ENCODE measurements at places on chromosomes 3 and 15. TPM values are rescaled to one million over a fixed set of nuclear protein-coding genes. Genes with fewer than 3 reads are reported as not detected.
A peak's percentile ranks its signal among the peaks of the same experiment; 100 is the strongest.

GRCh38 chr15:24075420-24076089 is 388.4 kb upstream of the NDN start:
- no peaks in the 10 kb centered on the region for H3K27me3 ChIP-seq
- no peaks in the 10 kb centered on the region for H3K4me1 ChIP-seq
- H3K27ac ChIP-seq = no peak overlapping the region
- H3K4me3 ChIP-seq = no peak overlapping the region
- DNase-seq = no peak

DNA sequence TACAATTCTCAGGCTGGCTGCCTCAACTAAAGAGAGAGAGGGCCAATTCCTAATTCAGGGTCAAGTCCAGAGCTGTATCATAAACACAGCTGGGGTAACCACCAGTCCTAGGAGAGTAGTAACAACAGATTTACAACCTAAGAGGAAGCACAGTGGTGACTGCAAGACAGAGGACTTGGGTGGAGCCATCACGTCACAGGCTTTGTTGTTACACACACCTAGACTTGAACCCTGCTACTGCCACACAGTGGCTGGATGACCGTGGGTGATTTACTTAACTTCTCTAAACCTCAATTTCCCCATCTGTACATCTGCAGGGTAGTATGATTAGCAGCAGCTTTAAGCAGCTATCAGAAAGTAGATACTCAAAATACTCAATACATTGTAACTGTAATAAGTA is 78.6 kb downstream of the MYLK start:
- no peak for DNase-seq
- H3K4me1 ChIP-seq = no peaks in the 10 kb centered on the region
- no peak overlapping the region for H3K27ac ChIP-seq
- no peaks in the 10 kb centered on the region for H3K36me3 ChIP-seq
- no peaks in the 10 kb centered on the region for H3K27me3 ChIP-seq

DNA sequence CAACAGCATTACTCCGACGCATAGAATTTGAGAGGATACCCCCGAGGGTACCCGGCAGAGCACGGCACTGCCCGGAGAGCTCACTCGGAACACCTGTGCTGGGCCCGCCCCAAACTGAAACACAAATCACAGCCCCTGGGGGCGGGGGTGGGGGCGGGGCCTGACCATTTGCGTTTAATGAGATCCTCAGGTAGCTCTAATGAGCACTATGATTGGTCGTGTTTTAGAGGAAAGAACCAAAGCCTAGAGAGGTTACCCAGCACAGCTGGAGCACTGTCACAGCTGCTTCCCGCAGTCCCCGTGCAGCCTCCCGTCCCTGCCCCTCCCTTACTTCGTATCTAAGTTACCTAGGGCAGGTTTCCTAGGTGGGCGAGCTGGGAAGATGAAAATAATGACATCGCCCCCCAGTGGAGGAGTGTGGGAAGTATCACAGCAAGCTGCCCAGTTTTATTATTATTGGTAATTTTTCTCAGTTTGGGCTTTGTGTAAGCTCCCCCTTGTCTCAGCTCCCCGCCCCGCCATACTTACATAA is 187.1 kb downstream of the PDE8A start:
- no peaks in the 10 kb centered on the region for H3K36me3 ChIP-seq
- peaks cover 6% of the 10 kb centered on the region for H3K4me1 ChIP-seq
- peak overlapping the region; percentile 27 for H3K4me3 ChIP-seq
- no peak overlapping the region for H3K27ac ChIP-seq
- peak; percentile 63 for DNase-seq
- peaks cover 17% of the 10 kb centered on the region for H3K27me3 ChIP-seq

- H3K27me3 ChIP-seq = no peaks in the 10 kb centered on the region
- H3K36me3 ChIP-seq = no peaks in the 10 kb centered on the region
- H3K27ac ChIP-seq = no peak overlapping the region
- no peak overlapping the region for H3K4me3 ChIP-seq
Measured at GRCh38 chr15:67782691-67782991, 42.7 kb upstream of the SKOR1 start.

- H3K27me3 ChIP-seq = no peaks in the 10 kb centered on the region
- H3K4me1 ChIP-seq = no peaks in the 10 kb centered on the region
- H3K27ac ChIP-seq = no peak overlapping the region
- no peak overlapping the region for H3K4me3 ChIP-seq
Measured at GRCh38 chr15:37014137-37014536, 86.2 kb downstream of the MEIS2 start.

DNA sequence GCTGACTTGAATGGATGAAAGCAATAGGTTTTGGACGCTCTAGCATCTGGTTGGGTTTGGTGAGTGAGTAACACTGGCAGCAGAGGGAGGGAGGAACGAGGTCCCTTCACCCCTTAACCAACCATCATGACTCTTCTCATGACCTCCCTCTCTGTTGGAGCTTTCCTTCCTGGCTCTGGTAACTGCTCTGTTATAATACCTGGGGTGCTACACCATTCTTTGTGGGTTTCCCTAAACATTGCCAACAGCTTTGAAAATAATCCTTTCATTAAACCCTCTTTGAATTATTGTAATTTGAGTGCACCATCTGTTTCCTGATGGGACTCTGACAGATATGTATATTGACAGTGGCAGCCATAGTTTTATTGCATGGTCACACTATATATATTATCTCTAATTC is 146.2 kb upstream of the PTPRG start:
- DNase-seq = no peak
- no peaks in the 10 kb centered on the region for H3K27me3 ChIP-seq
- no peak overlapping the region for H3K4me3 ChIP-seq
- H3K4me1 ChIP-seq = no peaks in the 10 kb centered on the region
- H3K27ac ChIP-seq = no peak overlapping the region

The ALPK3 gene
- total RNA-seq = 0.14 TPM

The GALNT15 gene
- not detected for total RNA-seq

The SPINT1 gene
- 1.0 TPM for total RNA-seq

The ERICH6 gene
- total RNA-seq = not detected

Data from CD4-positive, alpha-beta T cell (primary cell).